ENCODE measurements at places on chromosomes 7 and 10.

DNA sequence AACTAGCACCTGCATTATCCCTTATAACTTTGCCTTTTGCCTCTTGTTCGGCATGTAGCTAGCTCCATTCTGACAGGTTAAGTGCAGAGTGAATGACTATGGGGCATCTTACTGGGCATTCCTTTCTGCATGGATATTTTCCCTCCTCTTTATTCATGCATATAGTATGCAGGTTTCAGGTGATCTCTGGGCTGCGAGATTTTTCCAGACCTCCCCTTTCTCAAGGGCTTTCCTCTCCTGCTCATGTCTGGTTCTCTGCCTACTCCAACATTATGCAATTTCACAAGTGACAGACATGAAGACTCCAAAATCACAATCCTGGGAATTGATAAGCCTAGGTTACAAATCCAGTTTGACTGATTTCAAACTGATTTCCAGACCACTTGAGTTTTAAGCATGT is 503.8 kb downstream of the NXPH1 start:
- no peak for DNase-seq

- no peak for DNase-seq
Measured at GRCh38 chr10:17171141-17171641, 30.3 kb downstream of the TRDMT1 start.

- DNase-seq: no peak
Measured at GRCh38 chr7:68929781-68930261, 668.5 kb upstream of the AUTS2 start.

- peak; percentile 83 for DNase-seq
Measured at GRCh38 chr10:86355571-86356038, 11.0 kb downstream of the GRID1 start.

DNA sequence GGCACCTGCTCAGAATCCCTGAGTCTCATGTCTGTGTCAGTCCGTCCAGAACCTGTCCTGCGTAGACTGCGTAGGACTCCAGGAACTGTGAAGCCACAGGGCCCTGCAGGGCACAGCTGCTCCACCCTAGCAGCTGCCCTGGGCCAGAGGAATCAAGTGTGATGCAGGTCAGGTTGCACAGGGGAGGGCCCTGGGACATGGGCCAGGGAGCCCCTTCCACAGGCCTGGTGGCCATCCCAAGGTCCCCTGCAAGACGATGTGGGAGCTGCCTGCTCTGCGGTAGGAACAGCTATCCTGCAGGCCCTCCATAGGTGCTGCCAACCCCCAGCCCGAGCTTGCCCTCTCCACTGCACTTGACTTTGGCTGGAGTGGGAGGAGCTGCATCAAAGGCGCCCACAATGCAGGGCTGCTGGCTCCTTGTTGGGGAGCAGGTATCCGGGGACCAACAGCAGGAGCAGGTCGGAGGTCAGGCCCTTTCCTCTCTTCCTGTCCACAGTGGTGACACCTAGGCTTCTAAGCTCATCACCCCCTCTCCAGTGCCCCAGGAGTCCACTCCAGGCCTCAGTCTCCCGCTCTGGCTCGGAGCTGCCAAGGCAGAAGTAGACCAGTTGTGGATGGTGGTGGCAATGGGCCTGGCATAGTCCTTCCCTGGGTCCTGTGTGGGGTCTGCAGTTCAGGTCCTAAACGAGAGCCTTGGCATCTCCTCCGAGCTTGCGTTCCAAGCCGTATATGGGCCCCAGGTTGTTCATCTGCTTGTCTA is 149.1 kb downstream of the MAPK8 start:
- DNase-seq: no peak

GRCh38 chr10:69766161-69766910 is 35.4 kb upstream of the COL13A1 start:
- DNase-seq: no peak

GRCh38 chr7:152856351-152856750 is 96.8 kb downstream of the ACTR3B start:
- DNase-seq: no peak

DNA sequence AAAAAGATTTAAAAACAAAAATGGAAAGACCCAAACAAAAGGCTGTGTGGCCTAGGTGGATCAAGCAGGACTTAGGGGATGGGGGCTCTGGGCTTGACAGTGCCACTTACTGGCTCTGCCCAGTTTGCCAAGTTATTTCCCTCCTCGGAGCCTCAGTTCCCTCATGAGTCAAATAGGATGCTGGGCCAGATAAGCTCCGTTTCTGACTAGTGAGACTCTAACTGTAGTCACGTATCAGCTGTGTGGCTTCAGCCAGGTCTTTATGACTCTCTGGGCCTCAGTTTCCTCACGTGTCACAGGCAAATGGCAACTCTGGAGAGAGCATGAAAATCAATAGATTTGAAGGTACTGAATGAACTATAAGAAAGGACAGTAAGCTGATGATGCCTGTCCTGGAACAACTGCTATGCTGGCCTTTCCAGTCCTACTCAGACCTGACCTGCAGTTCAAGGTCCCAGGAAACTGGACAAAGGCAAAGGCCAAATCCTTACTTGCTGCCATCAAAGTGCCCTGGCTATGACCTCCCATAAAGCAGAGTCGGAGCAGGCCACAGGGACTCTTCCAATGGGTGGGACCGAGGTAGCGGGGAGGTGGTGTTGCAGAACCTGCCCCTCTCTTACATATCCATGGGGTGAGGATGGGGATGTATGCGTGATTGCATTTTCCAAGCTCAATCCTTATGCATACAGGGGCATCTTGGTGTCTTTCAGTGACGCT is 27.0 kb downstream of the FAM53B start:
- DNase-seq: no peak

- peak; percentile 90 for DNase-seq
Measured at GRCh38 chr7:6392712-6393666, 54.8 kb downstream of the DAGLB start.

DNA sequence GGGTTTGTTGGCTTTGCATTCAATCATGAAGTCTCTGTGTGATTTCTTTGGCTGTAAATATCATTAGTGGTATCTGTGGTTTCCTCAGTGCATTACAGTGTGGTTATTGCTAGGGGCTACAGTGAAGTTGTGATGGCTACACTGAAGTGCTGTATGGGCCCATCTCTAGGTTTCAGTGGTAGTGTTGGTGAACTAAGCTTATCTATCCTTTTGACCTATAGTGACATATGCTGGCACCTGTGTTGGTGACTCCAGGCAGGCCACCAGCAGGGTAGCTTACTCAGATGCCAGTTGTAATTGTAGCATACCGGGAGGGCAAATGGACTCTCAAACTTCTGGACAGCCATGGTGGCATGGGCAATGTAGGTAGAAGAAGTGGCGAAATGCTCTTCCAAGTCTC is 219.0 kb downstream of the ANKRD30A start:
- no peak for DNase-seq
